ENCODE measurements at places on chromosomes 12 and 14. TPM values are rescaled to one million over a fixed set of nuclear protein-coding genes. Genes with fewer than 3 reads are reported as not detected.
A peak's percentile ranks its signal among the peaks of the same experiment; 100 is the strongest.

GRCh38 chr12:91001306-91001705, 3.5 kb downstream of the EPYC start:
- no peak for DNase-seq
- no peak overlapping the region for H3K27ac ChIP-seq

DNA sequence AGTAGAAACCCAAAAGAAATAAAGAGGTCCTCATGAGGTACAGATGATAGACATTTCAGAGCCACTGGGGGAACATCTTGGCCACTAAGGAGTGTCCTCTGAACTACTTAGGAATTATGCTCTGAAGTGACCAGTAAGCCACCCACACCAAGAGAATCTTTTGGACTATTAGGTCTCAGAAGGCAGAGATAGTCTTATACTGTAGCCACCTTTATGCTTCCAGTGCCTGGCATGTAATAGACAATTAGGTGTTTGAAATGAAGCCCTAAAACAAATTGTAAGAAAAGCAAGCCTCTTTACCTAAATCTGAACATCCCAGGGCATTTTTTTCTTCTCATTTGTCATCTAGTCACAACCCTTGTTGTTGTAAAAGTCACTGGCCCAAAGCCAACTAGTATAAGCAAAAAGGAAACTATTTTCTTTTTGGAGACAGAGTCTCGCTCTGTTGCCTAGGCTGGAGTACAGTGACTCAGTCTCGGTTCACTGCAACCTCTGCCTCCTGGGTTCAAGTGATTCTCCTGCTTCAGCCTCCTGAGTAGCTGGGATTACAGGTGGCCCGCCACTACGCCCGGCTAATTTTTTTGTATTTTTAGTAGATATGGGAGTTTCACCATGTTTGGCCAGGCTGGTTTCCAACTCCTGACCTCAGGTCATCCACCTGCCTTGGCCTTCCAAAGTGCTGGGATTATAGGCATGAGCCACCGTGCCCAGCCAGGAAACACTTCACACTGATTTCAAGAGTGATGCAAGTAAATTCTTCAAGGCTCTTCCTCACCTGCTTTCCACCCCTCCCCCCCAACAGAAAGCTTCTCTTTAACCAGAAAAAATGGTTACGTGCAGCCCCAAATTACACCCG, 11.1 kb downstream of the PLEKHA5 start:
- no peak overlapping the region for H3K4me3 ChIP-seq
- DNase-seq = no peak
- H3K36me3 ChIP-seq = peaks cover 5% of the 10 kb centered on the region
- H3K27ac ChIP-seq = no peak overlapping the region

DNA sequence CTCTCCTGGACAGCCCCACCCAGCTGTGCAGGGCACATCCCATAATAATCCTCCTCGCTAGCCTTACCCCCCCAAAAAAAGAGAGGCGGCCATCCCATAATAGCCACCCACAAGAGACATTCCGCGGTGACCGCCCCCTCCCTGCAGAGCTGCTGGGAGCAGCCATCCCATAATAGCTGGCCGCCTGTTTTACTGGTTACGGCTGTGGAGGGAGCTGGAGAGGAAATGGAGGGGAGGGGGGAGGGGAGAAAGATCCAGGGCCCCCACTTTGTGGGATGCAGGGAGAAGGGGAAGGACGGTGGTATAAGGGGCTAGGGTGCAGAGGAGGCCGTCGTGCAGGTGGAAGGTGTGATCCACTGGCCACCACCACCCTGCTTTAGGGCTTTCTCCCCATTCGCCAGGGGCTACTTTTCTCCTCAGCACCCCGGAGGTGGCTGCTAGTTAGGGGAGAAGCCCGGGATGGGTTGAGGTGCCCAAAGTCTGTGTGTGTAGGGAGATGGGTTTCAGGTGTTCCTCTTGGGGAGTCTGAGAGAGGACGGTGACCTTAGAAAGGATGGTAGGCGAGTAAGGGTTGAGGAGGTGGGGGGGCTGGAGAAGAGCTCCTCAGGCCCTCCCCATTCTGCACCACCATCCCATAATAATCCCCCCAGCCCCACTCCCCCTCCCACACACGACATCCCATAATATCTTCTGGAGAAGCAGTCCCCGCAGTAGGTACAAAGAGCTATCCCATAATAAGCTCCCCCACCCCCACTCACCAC, 6.0 kb upstream of the CHD4 start:
- H3K27me3 ChIP-seq = no peaks in the 10 kb centered on the region
- H3K27ac ChIP-seq = peak overlapping the region; percentile 51
- peak; percentile 73 for DNase-seq
- H3K4me1 ChIP-seq = peaks cover 19% of the 10 kb centered on the region
- H3K36me3 ChIP-seq = no peaks in the 10 kb centered on the region
- H3K4me3 ChIP-seq = 0 out of 2 replicates have a peak overlapping the region, but pooled peaks have one; percentile 37

GRCh38 chr14:102907980-102908730, 14.3 kb upstream of the AMN start:
- no peak for DNase-seq
- H3K27ac ChIP-seq = no peak overlapping the region
- peaks cover 2% of the 10 kb centered on the region for H3K36me3 ChIP-seq
- no peaks in the 10 kb centered on the region for H3K4me1 ChIP-seq
- no peak overlapping the region for H3K4me3 ChIP-seq

- peaks cover 9% of the 10 kb centered on the region for H3K4me1 ChIP-seq
- H3K27ac ChIP-seq = no peak overlapping the region
- no peaks in the 10 kb centered on the region for H3K36me3 ChIP-seq
Observed at GRCh38 chr14:37862263-37862662, 266.8 kb downstream of the TTC6 start.

- H3K27ac ChIP-seq = peak overlapping the region; percentile 42
- peaks cover 23% of the 10 kb centered on the region for H3K4me1 ChIP-seq
- no peaks in the 10 kb centered on the region for H3K27me3 ChIP-seq
- no peak overlapping the region for H3K4me3 ChIP-seq
- DNase-seq = peak; percentile 76
Observed at GRCh38 chr12:52860102-52860823, 11.5 kb upstream of the KRT78 start.

DNA sequence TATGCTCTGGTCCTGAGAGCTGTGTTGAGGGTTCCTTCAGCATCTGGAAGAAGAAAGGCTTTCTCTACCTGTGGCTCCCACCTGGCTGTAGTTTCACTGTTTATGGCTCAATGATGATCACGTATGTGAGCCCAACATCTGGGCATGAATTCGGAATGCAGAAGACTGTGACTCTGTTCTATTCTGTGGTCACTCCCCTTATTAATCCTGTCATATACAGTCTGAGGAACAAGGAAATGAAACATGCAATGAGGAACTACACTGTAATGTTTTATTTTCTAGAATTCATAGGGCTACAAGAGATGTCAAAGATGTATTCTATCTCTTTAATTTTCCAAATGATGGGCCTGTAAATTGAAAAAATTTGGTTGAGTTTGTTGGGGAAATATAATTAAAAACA, 10.8 kb upstream of the OR11G2 start:
- H3K4me1 ChIP-seq = no peaks in the 10 kb centered on the region
- no peak overlapping the region for H3K27ac ChIP-seq
- H3K27me3 ChIP-seq = peaks cover 7% of the 10 kb centered on the region
- H3K36me3 ChIP-seq = no peaks in the 10 kb centered on the region
- DNase-seq = no peak

GRCh38 chr12:9951026-9951675, 19.0 kb upstream of the CLEC2A start:
- no peaks in the 10 kb centered on the region for H3K4me1 ChIP-seq
- H3K27me3 ChIP-seq = peaks cover 6% of the 10 kb centered on the region
- no peaks in the 10 kb centered on the region for H3K36me3 ChIP-seq
- no peak overlapping the region for H3K4me3 ChIP-seq
- H3K27ac ChIP-seq = no peak overlapping the region

DNA sequence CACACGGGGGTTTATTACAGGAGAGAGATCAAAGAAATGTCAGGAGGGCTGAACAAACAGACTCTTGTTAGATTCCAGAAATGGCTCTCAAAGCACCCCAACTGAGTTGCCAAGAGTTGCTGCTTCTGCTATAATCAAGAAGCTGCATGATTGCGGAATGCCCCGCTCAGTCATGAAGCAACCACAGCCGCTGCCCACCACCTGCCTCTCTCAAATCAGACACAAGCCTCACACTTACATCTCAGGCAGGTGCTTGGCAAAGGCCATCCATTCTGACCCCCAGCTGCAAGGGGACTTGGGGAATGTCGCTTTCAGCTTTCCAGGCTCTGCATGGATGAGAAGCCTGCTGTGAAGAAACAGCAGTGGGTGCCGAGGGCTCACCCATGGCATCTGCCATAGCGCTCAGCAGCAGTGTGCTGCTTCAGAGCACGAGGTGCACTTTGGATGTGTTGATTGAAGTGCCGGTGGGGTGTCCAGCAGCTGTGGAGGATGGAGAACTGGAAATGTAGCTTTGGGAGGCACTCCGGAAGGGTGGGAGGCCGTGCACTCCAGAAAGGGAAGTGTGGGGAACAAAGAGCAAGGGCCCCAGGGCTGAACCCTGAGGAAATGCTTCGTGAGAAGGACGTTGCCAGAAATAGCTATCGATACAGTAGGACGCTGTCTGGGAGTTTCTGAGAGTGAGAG, 37.7 kb downstream of the LRRC74A start:
- no peaks in the 10 kb centered on the region for H3K36me3 ChIP-seq
- no peak for DNase-seq
- H3K27ac ChIP-seq = no peak overlapping the region
- no peak overlapping the region for H3K4me3 ChIP-seq
- H3K27me3 ChIP-seq = peaks cover 39% of the 10 kb centered on the region

- no peaks in the 10 kb centered on the region for H3K36me3 ChIP-seq
- H3K4me3 ChIP-seq = no peak overlapping the region
- peak; percentile 42 for DNase-seq
Observed at GRCh38 chr12:74602881-74603672, 65.4 kb downstream of the ATXN7L3B start.

DNA sequence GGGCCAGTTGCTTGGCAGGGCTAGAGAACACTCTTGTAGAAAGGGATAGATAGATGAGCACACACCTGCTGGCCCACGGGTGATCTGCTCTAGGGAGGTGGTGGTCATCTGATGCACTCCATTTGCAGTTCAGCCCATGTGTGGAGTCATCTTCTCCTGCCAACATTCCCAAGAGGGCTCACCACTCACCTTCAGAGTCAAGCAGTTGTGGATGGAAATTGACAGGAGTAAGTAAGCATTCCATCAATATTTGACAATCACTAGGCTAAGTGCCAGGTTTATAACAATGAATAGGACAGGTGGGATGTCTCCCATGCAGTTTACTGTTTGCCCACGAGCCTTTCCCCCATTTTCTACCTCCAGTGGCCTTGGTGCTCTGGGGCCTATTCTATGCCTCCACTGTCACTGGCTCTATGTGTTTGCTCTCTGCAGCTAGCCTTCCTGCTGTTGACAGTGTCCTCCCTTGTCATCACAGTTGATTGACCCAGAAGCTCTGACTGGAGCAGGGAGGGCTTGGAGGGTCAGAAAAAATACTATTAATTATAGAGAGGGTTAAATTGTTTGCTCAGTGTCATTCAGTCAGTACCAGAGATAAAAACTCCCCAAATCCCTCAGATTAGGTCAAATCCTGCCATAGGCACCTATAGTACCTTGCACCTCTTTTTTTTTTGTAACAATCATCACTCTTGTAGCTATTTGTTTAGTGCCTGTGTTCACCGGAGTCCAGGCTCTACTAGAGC, 134.6 kb upstream of the PZP start:
- H3K27ac ChIP-seq = no peak overlapping the region
- no peaks in the 10 kb centered on the region for H3K36me3 ChIP-seq
- no peak for DNase-seq
- no peak overlapping the region for H3K4me3 ChIP-seq
- H3K27me3 ChIP-seq = 0 out of 2 replicates have a peak, but pooled peaks cover 5% of the 10 kb centered on the region
- H3K4me1 ChIP-seq = no peaks in the 10 kb centered on the region

DNA sequence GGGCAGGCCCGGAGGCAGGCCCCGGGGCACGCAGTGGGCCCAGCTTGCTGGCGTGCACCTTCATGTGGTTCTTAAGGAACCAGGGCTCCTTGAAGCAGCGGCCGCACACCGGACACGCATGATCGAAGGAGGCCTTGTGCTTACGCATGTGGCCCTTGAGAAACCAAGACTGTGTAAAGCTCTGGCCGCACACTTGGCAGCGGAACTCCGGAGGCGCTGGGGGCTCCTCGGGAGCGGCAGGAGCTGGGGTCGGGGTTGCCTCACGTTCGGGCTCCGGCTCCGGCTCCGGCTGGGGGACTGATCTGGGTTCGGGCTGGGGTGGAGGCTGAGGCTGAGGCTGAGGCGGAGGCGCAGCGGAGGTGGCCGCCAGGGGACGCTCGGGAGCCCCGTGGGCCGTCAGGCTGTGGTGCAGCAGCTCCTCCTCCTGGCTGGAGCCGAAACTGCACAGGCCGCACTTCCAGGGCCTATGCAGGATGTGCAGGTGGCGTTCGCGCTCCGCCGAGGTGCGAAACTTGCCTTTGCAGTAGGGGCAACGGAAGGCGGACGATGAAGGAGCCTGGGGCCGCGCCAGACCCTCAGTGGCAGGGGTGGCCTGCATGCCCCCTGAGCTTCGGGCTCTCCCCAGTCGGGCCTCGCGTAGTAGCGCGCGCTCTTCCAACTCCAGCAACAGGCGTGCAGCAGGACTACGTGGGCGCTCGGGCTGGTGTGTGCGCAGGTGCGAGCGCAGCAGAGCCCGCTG, 6.0 kb downstream of the ZNF219 start:
- no peak overlapping the region for H3K27ac ChIP-seq
- H3K36me3 ChIP-seq = no peaks in the 10 kb centered on the region
- no peak overlapping the region for H3K4me3 ChIP-seq
- DNase-seq = peak; percentile 73
- no peaks in the 10 kb centered on the region for H3K4me1 ChIP-seq
- no peaks in the 10 kb centered on the region for H3K27me3 ChIP-seq

DNA sequence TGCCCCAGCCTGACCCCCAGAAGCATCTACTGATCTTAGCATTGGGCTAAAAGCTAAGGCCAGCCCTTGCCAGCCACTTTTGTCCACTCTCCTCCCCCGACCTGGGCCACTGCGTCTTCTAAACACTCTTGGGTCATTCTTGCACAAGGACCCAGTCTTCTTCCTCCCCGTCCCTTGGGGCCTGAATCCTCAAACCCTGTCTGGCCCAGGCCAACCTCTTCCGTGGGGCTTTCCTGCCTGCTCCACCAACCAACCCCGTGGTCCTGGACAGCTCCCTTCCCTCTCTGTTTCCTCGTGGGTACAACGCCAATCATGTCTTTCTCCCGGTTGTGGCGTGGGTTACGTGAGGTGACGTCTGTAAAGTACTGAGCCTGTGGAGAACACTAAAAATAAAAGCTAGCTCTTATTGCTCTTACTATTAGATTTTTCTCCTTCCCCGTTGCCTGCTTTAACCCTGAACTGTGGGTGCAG, 21.5 kb downstream of the FAM222A start:
- no peaks in the 10 kb centered on the region for H3K36me3 ChIP-seq
- no peaks in the 10 kb centered on the region for H3K4me1 ChIP-seq
- no peak for DNase-seq
- H3K27me3 ChIP-seq = no peaks in the 10 kb centered on the region
- no peak overlapping the region for H3K4me3 ChIP-seq

The ATN1 gene
- 41.5 TPM for total RNA-seq

The RAB15 gene
- total RNA-seq = 27.0 TPM

The KRT77 gene
- total RNA-seq = not detected

The PGF gene
- 0.26 TPM for total RNA-seq

The AMHR2 gene
- total RNA-seq = 0.29 TPM

The HNF1A gene
- total RNA-seq = not detected

The C14orf39 gene
- total RNA-seq = 0.17 TPM

The CNTN1 gene
- total RNA-seq = not detected

Data from PC-3 (cell line).